ENCODE measurements at places on chromosomes 2 and 18.
A peak's percentile ranks its signal among the peaks of the same experiment; 100 is the strongest.

GRCh38 chr2:78024996-78025395, 502.8 kb upstream of the LRRTM4 start:
- no peak for DNase-seq

DNA sequence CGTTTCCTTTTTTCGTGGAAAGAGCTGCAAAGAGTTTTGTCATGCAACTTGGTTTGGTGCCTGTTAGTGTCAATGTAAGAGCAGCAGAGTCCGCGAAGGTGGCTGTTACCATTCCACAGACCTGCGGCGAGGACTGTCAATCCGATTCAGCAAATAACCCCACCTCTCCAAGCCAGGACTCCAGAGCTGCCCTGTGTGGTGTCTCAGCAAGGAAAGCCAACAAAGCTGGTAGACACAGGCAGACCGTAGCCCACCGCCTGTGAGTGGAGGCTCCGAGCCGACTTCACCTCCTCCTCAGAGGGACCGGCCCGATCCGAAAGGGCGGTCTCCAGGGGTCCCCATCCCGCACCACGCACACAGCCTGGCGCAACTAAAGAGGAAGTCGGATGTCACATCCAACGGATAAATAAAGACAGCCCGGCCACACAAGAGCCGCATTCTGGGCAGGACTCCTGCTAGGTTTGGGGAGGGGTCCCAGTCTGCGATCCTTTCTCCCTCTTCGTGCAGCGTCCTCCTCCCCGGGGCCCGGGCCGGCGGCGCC, 819 bp downstream of the ANKRD44 start:
- DNase-seq: peak; percentile 40

- DNase-seq: no peak
These were observed 259.4 kb upstream of the ID2 start for GRCh38 chr2:8422450-8422800.

GRCh38 chr2:73156539-73157124, 43.9 kb upstream of the RAB11FIP5 start:
- DNase-seq: no peak

- DNase-seq: no peak
These were observed 58.2 kb upstream of the HDAC4 start for GRCh38 chr2:239459056-239459455.

GRCh38 chr2:13533524-13533922, 816.8 kb downstream of the TRIB2 start:
- DNase-seq: no peak

- DNase-seq: no peak
These were observed 6.2 kb downstream of the PRKD3 start for GRCh38 chr2:37318401-37318800.

- DNase-seq: no peak
These were observed 2.1 kb downstream of the MBP start for GRCh38 chr18:77130229-77131099.

- DNase-seq: no peak
These were observed 616 bp upstream of the SP5 start for GRCh38 chr2:170714381-170715061.

DNA sequence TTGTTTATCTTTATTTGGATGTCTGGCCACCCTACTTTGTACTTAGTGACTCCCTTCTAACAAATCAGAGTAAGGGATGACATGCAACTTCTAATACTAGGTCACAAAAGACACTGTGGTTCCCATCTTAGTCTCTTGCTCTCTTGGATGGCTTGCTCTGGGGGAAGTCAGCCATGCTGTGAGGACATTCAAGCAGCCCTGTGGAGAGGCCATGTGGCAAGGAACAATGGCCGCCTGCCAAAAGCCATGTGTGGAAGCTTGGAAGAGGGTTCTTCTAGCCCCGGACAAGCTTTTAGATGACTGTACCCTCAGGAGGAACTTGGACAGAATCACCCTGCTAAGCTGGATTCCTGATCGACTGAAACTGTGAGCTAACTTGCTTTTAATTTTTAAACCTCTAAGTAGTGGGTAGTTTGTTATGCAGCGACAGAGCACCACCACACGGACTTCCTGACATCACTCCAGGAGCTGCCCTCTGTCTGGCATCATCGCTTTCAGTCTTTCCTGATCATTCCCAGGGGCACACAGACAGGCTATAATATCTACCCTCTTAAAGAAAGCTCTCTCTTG, 116.8 kb upstream of the ODC1 start:
- DNase-seq: no peak

GRCh38 chr2:182368446-182368845, 58.4 kb downstream of the PDE1A start:
- DNase-seq: no peak

GRCh38 chr2:118854507-118855345, 7.3 kb upstream of the EN1 start:
- DNase-seq: no peak

DNA sequence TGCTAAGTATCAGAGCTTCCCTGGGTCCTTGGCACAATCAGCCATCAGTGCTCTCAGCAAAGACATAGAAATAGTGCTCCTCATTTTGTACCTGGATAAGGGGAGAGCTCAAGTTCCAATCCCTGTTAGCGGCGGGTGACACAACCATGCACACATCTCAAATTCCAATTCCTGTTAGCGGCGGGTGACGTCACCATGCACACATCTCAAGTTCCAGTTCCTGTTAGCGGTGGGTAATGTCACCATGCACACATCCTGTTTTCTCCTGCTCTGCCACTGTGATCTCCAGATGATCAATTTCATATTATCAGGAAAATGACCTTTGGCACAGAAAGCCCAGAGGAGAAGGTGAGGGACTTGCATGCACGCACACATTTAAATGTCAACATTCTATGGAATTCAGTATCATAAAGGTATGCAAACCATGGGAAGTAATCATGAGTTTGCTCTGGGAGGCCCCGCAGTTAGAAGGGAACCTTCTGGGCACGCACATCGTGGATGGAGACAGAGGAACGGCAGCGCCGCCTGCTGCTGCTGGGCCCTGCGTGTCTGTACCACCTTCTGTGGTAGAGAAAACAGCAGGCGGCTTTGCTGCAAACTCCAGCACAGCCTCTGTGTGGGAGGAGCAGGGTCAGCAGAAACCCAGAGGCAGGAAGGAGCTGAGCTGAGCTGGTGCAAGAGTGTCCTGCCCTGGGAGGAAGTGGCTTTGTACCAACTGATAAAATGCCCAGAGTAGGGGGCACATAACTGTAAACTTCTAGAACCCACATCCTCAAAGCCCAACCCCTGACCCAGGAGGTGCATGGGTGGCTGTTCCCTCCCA, 77.8 kb downstream of the MBP start:
- peak; percentile 55 for DNase-seq

DNA sequence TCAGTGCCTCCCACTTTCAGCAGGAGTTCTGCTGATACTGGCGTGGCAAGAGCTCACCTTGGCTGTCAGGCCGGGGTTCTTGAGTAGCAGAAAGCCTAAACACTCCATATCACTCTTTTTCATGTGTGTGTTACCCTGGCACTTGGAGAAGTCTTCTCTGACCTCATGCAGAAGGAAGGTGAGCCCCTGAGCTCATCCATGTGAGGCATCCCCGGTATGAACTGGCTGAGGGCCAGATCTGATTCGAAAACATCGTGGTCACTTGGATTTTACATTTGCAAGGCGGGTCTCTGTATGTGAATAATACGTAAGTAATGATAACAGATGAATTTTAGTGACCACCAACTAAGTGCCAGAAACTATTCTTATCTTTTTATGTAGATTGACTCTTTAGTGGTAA, 93.6 kb downstream of the RAPGEF4 start:
- DNase-seq: no peak

DNA sequence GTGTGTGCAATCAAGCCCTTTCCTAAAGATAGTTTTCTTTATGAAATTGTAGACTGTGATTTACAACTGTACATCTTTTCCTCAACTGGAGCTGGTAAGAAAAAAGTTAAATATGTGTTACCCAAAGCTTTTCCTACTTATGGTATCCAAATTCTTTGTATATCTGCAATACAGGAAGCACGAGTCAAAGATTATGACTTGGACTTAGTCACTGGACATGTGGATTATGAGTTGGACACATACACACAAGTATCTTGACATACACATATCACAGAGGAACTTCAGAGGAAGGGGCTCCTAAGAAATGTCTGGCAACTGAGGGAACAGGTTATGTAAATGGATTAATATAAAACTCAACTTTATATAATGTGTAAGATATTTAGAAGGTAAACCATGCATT, 35.2 kb downstream of the PRELID3A start:
- DNase-seq: no peak

- DNase-seq: no peak
These were observed 27.0 kb downstream of the SKA1 start for GRCh38 chr18:50401888-50402287.

DNA sequence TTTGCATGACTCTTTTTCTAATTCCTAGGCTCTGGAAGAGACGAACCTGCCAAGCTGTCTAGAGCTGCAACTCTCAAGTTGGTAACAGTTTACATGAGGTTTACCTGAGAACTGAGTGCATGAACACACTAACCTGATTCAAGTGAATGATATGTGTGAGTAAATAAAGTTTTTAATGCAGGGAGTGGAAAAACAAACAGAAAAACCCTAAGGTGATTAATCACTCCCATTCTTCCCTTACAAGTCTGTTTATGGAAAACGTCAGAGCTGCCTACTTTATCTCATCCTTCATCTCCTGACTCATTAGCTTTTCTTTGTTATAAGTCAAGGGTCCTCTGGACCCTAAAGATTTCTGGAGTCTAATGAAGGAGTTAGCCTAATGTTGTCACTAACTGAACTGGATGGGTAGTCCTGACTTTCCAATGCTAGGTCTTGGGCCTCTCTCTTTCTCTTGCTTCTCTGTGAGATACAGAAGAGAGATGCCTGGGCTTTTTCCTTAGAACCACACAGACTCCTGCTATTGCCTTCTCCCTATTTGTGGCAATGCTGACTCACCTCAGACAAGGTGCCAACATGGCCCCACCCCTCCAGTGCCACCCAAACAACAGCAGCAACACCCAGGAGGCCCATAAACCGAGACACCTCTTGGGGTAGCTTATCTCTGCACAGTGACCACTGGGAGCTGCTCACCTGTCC, 952.4 kb downstream of the EPHA4 start:
- no peak for DNase-seq

- DNase-seq: no peak
These were observed 12.8 kb downstream of the ASIC4 start for GRCh38 chr2:219527076-219527394.

DNA sequence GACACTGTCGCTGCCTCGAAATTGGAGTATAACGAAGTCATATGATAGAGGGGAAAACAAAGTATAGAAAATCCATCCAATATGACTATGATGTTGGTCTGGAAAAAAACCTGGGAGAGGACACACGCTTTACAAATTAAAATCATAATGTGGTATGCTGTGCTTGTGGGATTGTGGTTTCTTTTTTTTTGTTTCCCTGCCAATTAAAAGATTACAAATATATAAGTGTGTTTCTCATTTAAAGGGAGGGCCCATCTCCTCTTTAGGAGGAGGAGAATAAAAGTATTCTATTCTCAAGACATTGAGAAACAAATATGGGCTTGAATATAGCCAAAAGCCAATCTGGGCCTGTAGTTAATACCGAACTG, 86.6 kb downstream of the EPHA4 start:
- DNase-seq: no peak

DNA sequence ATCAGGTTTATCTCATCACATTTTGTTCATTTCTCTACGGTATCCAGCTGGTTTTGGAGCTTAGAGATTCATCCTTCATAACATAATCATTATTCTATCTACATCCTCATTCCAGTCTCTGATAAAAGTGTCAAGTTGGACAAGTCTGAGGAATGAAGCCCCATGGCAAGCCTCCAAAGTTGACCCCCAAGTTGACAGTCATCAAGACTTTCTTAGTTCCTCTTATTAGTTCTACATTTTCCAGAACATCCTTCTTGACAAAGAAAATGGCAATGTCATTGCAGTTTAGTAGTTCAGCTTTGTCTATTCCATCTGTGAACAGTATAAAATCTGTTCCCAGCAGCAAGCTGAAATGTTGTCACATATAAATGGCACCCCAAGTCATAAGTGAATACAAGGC, 4.5 kb upstream of the TMSB10 start:
- DNase-seq: no peak

GRCh38 chr2:171985076-171985475, 14.7 kb upstream of the METAP1D start:
- DNase-seq: no peak

DNA sequence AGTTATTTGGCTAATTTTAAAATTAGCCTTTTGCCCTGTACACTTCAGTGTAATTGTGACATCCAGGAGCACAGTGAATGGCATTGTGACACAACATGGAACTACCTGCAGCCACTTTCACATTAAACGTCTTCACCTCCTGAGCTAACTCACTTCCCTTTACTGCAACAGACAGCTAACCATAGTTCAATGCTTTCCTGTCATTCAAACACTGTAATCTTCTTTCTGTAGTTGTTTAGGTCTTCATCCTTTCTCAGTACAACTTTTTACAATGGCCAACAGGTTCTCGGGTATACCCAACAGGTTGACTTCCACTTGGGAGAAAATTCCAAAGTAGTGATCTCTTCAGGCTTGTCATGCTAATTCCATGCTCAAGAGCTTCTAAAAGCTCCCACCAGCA, 8.6 kb upstream of the AGPS start:
- no peak for DNase-seq

DNA sequence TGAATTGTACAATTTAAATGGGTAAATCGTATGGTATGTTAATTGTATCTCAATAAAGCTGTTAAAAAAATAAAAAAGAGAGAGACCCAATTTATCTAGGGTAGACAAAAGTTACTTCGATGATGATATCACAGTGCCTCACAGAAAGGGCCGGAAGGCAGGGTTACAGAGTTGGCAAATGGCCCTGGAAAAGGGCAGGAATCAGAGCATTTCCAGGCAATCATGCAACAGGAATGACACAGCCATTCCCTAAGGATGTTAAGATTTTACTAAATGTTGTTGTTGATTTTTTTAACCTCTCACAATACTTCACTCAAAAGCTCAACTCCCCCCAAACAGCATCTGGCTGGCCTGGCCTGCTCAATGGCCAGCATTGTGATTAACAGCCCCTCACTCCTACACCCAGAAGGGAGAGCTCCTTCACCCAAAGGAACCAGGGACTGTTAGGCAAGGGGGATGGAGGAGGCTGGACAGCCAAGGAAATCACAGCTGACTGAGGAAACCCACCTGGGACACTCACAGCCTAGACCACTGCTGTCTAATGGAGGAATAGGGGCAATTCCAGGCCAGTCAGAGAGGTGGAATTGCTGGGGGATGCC, 7.7 kb upstream of the SP100 start:
- DNase-seq: no peak

- DNase-seq: no peak
These were observed 2.5 kb upstream of the ICOS start for GRCh38 chr2:203934041-203934492.

- peak; percentile 10 for DNase-seq
These were observed 72.5 kb downstream of the DHRS9 start for GRCh38 chr2:169141713-169142352.

GRCh38 chr2:85168942-85169341, 35.8 kb downstream of the TCF7L1 start:
- no peak for DNase-seq
